Activated CD8-positive, alpha-beta memory T cell treated with anti-CD3 and anti-CD28 coated beads, Interleukin-2, amount 50 U/mL, for 48 hours (primary cell): ENCODE measurements at places on chromosomes 7 and 10.

DNA sequence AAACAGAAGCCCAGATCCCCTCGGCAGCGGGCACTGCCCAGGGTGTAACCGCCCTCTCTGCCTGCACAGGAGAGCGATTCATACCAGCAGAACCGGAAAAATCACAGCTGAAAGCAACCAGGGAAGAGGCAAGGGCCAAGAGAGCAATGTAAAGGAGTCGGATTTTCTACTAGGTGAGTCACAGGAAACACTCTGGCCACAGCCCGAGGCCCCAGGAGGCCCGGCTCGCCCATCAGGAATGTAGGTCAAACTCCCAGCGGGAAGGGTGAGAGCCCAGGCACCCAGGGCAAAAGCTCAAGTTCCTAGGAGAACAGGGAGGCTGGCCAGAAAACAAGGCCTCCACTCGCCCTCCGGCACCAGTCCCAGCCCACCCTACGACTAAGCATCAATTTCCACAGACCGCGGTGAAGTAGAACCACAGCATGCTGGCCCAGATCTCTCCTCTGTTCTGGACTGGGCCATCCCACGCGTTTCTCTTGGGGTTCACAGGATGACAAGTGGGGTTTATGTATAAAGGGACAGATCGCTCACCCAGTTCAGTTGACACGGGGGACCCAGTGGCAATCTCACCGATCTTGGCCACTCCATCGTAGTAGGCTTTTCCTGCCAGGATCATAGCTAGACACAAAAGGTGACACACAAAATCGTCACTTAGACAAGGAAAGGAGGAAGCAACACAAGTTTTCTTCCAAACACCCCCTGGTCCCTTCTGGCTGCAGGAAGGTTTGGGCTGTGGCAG lies 46.2 kb downstream of the BAIAP2L1 start:
- DNase-seq = no peak

DNA sequence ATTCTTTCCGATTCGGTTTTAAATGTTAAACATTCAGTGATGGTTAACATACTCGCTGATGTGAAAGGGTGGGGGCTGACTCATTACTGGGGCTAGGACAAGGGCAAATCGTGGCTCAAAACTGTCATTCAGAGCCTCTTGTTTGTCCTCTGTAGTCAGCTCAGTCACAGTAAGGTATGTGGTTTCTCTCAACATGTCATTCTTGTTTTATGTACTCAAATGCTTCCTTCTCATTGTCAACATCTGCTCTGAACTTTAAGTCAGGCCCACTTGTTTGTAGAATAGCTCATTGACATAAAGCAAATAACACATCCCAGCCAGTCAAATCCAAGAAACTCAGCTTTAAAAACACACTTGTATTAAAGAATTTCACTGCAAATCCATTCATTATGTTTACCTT lies 7.3 kb downstream of the SLC16A9 start:
- DNase-seq = no peak

DNA sequence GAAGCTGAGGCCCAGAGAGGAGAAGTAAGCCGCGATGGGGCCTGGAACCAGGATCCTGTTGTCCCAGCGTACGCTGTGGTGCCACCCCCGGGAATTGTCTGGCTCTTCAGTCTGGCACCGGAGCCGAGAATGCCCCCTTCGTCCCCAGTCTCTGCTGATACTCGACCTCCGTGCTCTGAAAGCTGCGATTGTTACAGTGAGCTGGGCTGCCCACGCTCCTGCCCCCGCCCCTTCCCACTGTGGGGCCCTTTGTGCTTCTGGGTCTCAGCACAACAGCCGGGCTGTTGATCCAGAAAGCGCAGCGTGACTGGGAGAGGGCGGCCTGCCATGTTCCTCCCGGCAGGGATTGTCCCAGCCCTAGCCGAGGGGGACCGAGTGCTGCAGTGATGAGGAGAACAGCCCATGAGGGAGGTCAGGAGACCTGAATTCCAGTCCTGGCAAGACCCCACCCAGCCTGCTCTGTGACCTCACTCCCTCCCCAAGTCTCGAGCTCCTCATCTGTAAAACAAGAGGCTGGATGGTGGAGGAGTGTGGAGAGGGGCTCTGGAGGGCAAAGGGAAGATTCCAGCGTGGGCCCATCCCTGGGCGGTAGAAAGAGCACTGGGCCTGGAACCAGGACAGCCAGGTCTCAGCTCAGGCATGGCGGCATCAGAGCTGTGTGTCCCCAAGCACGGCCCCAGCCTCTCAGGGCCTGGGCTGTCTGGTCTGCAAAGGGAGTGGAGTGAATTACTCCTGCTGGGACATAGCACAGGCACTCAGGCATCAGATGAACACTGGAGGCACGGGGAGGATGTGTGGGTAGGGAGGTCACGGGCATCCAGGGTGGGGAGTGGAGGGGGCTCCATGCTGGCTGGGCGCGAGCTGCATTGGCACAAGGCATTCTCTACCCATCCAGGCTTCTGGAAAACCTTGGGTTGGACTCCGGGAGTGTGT lies 43.6 kb downstream of the TSPAN15 start:
- DNase-seq = no peak

- no peak for DNase-seq
Observed at GRCh38 chr10:119406601-119407253, 135.8 kb downstream of the RGS10 start.

- peak; percentile 79 for DNase-seq
Observed at GRCh38 chr10:80468002-80468401, 13.9 kb downstream of the TSPAN14 start.
